ENCODE measurements at places on chromosomes 12 and 14.

GRCh38 chr14:105250986-105251385 lies 2.7 kb downstream of the BTBD6 start:
- DNase-seq, result no peak

DNA sequence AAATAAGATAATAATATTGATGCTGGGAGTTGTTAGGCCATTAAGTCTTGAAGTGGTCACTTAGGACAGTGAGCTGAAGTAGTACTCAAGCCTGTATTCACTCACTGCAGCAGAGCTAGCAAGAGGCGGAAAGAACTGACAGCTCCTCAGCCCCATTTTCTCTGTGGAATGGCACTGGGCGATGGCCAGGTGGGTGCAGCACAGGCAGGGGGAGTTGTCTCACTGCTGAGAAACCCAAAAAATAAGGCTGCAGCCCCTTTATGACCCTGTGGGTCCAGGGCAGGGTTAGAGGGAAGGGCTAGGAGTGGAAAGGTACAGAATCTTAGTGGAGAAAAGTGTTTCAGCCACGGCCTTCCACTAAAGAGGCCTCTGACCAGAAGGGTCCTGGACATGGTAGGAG lies 35.5 kb downstream of the PDZRN4 start:
- no peak for DNase-seq

GRCh38 chr14:96631030-96631429 lies 128.8 kb downstream of the PAPOLA start:
- no peak for DNase-seq

DNA sequence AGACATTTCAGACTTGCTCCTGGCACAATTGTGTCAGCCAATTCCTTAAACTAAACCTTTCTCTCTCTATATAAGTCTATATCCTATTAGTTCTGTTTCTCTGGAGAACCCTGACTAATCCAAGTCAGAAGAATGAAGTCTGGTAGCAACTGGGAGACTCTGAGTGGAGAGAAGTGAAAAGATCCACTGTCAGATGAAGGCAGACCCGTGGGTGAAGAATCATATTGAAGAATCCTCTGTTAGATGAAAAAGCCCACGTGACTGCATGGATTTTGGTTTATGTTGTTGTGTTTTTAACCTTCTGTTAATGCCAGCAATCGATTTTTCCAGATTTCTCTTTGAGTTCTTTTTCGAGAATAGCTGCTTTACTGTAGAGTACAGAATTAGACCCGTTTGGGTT lies 29.5 kb upstream of the APOLD1 start:
- DNase-seq, result no peak

GRCh38 chr12:72089678-72090077 lies 151.0 kb downstream of the TPH2 start:
- no peak for DNase-seq

DNA sequence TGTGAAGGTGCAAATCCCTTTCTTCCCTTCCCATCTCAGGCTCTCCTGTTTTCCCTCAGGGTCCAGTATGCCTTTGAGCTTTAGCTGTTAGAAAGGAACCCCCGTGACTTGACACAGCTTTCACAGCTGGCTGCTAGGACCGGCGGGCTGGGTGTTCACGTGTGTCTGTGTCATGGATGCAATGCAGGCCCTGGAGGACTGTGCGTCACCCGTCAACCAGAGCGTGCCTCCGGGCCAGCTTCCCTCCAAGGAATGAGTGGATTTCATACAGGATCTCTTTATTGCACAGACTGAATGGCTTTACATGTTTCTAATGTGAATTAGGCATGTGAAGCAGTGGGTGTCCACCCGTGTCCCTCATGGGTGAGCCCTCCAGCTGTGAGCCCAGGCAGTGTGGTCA lies 77.4 kb downstream of the AACS start:
- peak; percentile 60 for DNase-seq

All from fibroblast of skin of right biceps (primary cell).